ENCODE measurements at places on chromosomes 11 and 22.

- no peak for DNase-seq
These were observed 912 bp downstream of the KREMEN1 start for GRCh38 chr22:29073618-29074275.

- no peak for DNase-seq
These were observed 100.7 kb upstream of the CD82 start for GRCh38 chr11:44464741-44465140.

GRCh38 chr22:48889209-48889830, 938.4 kb downstream of the BRD1 start:
- no peak for DNase-seq

DNA sequence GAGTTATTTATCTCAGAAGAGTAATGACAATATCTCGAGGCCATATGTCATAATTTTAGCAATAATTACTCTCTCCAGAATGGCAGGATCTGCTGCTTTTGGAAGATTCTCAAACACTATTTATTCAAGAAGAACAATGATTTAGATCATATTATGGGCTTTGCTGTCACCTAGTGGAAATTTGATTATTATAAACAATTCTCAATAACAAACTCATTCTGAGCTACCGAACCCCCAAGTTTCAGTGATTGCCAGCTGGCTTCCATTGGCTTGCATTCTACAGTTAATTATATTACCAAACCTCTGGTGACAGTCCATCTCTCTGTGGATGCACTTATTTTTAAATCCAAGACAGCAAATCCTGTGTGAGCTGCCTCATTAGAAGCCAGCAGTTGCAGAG, 27.9 kb upstream of the SLC36A4 start:
- peak; percentile 30 for DNase-seq

DNA sequence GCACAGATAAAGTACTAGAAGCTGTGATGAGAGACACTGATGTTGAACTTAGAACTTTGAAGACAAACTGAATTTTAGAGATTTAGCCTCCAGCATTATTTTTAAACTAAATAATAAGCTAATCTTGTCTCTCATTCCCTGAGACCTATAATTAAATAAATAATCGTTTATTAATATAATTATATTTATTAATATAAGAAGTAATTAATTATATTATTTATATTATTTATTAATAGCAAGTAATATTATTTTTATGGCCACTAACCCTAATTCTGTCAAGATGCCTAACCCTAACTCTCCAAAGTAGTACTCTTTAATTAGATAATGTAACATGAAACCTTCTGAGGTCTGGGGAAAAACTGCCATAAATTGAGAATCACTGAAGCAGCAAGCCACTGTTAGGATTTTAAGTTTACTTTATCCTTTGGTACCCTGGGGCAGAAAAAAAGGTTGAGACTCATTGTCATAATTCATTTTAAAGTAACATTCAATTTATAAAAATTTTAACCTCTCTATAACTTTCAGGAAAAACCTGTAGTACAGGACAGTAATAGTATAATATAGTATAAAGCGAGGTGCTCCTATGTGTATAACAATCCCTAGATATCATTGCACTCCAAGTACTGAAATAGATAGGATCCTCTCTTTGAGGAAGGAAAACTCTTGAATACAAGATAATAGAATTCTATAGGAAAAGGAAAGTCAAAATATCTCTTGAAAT, 85.4 kb downstream of the TTC28 start:
- DNase-seq: no peak

GRCh38 chr11:58003591-58003990, 20.1 kb upstream of the OR9Q1 start:
- no peak for DNase-seq

DNA sequence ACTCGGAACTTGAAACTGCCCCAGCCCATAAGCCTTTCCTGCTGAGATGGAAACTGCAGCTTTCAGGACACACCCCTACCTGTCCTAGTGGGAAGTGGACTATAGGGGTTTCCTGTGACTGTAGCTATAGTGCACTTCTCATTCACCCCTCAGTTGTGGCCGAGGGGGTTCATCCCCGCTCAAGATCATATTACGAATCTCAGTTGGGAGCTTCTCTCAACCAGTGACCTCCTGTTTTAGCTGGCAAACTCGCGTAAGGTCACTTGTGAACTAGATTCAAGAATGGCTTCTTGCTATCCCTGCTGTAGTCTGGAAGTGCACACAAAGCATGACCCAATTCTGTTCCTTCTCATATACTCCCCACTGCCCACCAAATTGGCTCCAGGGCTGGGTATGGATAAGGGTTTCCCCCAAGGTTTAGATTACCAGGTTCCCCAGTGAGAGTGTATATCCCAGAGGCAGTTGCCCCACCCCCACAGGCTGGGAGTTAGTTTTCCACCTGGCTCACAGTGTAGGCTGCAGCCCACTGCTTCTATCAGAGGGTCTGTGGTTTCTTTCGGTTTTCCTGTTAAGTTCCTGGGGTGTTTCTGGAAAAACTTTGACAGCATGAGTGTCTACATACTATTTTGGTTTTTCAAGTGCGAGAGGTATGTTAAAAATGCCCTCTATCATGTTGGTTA, 812.9 kb downstream of the JRKL start:
- DNase-seq: no peak

- DNase-seq: no peak
These were observed 8.6 kb downstream of the SNAP29 start for GRCh38 chr22:20867179-20868024.

- no peak for DNase-seq
These were observed 539.7 kb upstream of the CCDC179 start for GRCh38 chr11:23399995-23400394.

DNA sequence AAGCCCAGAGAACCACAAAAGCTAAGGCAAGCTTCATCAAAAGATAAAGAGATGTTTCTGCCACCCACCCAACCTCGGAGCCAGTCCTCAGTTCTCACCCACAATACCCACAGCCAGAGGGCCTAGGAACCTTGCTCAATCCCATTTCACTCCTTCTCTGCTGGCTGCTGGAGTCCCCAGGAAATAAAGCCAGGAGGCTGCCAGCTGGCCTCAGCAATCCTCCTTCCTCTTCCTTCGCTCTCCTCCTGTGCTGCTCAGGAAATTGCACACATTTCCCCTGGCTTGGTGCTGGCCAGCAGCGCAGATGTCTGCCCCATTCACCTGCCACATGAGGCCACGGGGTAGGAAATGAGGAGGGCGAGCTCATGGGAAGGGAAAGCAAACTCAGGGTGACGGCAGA, 91.8 kb upstream of the LDLRAD3 start:
- DNase-seq: no peak

DNA sequence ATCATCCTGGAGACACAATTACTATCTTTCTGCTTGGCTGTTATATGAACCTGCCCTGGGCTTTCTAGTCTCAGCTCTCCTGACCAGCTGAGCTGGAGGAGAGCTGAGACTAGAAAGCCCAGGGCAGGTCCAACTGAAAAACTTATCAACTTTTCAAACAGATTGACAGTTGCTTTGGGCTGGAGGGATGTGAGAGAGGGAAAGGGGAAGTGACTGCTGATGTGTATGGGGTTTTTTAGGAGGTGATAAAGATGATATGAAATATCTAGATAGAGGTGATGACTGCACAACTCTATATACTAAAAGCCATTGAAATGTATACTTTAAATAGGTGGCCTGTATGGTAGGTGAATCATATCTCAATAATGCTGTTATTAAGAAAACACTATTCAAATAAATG, 60.2 kb upstream of the CHRM4 start:
- no peak for DNase-seq

DNA sequence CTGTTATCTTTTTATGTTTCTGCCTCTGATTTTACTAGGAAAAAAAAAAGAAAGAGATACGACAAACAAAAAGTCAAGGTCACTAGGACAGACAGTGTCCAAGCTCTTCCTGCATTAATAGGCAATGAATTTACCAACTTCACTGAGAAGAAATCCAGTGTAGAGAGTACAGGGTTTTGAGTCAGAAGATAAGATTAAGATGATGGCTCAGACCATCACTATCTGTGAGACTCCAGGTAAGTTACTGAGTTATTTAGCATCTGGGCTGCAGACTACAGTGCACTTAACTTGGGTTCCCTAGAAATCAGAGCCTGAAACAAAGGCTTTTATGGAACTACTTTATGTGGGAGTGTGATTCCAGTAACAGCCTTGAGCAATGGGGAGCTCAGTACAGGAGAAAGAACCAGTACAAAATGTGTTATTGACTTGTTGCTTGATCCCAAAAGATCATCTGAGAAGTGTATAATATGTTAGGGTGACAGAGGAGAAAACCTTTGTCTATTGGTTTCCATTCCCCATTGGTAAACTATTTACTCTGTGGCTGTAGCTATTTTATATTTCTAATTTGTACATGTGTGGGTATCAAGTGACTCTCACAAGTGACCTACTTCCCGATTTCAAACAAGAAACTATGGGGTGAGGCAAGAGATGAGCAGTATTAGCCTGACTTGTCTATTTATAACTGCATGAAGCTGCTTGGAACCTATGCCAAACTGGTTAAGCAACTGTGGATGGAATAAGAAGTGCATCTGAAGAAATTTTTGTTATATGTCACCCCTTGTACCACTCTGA, 395.8 kb downstream of the RAB38 start:
- DNase-seq: no peak

DNA sequence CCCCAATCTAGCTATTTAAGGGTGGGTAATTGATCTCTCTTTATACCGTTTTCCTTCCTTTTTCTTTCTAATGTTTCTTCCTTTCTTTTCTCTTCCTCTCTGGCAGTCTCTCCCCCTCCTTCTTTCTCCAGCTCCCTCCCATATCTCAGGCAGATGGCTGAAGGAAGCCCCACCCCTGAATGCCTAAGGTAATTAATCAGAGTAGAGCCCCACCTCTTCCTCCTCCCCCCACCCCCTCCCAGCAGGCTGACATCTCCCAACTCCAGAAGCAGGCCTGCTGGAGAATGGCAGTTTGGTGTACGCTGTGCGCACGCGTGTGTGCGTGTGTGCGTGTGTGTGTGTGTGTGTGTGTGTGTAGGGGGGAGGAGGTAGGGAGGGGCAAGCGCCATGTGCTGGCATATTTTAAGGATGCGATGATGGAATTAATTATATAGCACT, 122.6 kb downstream of the APOL5 start:
- DNase-seq: peak; percentile 2

DNA sequence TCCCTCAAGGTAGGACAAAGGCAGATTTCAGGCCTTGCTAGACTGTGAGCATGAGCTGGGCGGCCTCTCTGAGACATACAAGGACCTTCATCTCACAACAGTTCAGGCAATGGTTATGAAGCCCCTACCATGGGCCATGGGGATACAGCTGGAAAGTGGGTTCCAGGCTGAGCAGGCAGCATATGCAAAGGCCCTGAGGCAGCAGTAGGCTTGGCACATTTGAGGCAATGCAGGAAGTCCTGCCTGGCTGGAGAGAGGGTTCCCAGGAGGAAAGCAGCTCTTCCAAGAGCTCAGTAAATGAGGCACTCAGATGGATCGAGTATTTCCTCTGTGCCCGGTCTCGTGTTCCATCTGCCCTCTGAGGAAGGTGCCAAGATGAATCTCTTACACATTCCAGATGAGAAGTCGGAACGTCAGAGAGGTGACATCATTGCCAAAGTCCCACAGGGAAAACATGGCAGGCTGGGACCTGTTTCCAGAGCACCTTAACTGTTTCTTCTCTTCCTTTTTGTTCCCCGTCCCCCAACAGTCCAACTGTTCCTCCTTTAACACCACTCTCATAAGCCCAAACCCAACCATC, 388.6 kb downstream of the MN1 start:
- DNase-seq: no peak

DNA sequence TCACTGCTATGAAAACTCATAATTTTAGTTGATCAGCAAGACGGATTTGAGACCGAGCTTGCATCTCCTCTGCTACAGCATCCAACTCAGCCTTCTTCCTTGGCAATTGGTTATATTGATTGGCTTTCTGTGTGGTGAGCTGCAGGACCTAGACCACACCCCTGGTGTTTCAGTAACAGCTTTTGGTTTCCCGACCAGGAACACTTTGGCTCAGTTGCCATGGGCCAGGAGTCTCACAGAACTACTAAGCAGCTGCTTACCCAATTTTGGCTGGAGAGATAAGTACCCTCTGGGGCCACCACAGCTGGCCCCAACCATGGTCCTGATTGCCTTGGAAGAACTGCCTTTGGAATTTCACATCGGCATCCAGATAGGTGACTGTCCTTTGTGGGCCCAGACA, at the start of gene GLYATL1:
Gene GLYATL1, plus strand, starts transcription at position 212 of the 400 bp plus-strand sequence. CDS start 7,600 bp downstream, outside the sequence.
- no peak for DNase-seq

- no peak for DNase-seq
These were observed 2.4 kb downstream of the TIMP3 start for GRCh38 chr22:32803738-32804435.

DNA sequence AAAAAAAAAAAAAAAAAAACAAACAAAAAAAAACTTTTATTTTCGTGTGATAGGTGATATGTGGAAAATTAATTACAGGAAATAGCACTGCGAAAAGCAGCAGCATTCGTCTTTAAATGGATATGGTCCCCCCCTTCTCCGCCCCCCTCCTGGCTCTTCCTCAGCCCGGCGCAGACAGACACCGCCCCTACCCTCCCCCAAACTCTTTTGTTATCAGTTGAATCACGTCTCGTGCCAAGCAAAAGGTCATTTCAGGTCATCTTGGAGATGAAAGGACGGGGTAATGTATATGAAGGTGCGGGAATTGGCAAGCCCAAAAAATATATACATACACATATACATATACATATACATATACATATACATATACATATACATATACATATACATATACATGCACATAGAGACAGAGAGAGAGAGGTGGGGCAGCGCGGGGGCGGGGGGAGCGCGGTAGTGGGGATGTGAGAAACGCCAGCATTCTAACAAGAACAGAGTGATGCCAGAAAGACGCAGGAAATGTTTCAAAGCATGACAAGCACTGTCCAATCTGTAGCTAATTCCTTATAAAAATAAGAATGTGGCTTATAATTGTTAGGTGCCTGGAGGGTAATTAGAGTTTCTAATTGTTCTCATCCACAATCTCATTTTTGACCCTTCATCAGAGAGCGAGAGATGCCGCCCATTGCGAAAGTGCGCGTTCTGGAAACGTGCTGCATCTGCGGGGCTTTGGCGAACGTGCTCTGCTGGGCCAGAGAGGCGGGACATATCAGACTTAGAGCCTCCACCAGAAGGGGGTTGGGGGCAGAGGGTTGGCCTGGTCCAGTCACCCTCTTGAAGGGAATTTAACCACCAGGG, 214.5 kb upstream of the UBASH3B start:
- no peak for DNase-seq

- no peak for DNase-seq
These were observed 126.3 kb downstream of the ARHGAP8 start for GRCh38 chr22:44878483-44879300.

- DNase-seq: no peak
These were observed 13.8 kb downstream of the JAML start for GRCh38 chr11:118211006-118211405.

DNA sequence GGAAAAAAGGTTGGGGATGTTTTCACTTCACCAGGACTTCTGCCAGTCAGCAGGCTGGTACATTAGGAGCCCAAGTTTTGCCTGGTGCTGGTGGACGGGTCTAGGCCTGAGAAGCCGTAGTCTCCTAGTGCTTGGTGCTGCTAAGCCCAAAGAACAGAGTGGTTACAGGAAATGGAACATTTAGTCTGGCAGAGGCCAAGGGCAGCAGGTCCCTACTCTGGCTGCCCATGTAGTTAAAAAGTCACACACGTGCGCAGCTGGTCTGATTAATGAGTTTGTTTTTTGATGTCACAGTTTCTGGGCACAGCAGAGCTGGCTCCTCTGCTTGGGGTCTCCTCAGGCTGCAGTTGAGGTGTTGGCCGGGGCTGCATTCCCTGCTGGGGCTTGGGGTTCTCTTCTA, 20.6 kb downstream of the BCR start:
- no peak for DNase-seq

GRCh38 chr11:69385144-69385820, 91.3 kb downstream of the MYEOV start:
- no peak for DNase-seq
